Fibroblast of skin of abdomen (primary cell): ENCODE measurements at places on chromosomes 7 and 10.

- no peak for DNase-seq
Measured at GRCh38 chr10:33006342-33006887, 48.4 kb upstream of the ITGB1 start.

- no peak for DNase-seq
Measured at GRCh38 chr7:120337308-120337907, 64.4 kb downstream of the KCND2 start.

DNA sequence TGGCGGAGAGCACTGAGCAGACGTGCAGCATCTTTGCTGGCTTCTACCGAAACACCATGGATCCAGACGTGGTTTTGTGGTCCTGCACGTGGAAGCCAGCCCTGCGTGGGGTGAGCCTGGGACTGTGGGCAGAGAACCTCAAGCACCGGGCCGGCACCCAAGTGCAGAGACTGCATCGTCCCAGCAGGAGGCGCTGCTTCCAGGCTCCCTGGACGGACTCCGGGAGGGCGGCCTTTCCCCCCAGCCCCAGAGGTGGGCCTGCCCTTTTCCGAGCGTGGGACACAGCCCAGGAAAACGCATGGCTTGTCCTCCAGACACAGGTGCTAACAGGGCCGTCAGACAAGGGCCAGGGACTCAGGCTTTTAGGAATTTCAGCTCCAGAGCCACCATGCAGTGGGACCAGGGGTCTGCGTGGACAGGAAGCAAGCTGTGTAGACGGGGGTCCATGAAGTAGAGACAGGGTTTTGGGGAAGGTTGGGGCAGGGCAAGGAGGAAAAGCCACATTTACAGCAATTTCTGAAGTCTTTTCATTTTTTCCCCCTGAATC is 303.9 kb downstream of the WDR37 start:
- peak; percentile 32 for DNase-seq

- no peak for DNase-seq
Measured at GRCh38 chr7:114793155-114793845, 128.6 kb upstream of the MDFIC start.

DNA sequence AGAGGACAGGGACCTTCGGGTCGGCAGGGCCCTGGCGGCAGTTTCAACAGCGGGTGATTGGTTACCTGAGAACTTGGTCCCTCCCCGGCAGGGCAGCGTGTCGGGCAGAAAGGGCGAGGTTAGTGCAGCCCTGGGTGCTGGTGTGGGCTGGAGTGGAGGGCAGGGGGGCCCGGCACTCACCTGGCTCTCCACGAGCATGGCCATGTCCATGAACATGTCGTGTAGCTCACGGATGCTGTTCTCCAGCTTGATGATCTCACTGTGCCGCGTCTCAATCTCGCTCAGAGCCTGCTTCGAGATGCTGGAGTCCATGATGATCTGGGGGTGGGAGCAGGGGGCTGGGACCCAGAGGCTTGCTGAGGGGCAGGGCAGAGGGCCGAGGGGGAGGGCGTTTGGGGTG is 16.8 kb downstream of the STX1A start:
- no peak for DNase-seq

GRCh38 chr7:151312356-151312755 is 29.3 kb upstream of the NUB1 start:
- DNase-seq, result no peak
